GDM1 (cell line): ENCODE measurements at places on chromosomes 7 and 10.

DNA sequence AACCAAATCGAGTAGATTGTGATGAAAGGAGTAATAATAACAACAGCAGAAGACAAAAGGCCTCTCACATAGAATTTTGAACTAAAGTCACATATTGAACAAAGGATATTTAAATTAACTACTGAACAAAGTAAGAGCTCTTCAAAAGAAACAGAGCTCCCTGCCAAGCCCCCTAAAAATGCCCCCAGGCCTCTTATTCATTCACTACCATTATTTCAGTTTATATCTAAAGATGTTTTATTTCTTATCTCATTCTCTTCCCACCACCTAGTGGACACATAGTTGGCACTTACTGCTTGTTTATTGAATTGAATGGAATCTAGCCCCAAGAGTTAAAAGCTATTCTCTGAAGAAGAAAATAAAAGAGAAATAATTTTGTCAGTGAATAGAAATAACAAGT lies 37.4 kb downstream of the VCL start:
- DNase-seq = no peak

DNA sequence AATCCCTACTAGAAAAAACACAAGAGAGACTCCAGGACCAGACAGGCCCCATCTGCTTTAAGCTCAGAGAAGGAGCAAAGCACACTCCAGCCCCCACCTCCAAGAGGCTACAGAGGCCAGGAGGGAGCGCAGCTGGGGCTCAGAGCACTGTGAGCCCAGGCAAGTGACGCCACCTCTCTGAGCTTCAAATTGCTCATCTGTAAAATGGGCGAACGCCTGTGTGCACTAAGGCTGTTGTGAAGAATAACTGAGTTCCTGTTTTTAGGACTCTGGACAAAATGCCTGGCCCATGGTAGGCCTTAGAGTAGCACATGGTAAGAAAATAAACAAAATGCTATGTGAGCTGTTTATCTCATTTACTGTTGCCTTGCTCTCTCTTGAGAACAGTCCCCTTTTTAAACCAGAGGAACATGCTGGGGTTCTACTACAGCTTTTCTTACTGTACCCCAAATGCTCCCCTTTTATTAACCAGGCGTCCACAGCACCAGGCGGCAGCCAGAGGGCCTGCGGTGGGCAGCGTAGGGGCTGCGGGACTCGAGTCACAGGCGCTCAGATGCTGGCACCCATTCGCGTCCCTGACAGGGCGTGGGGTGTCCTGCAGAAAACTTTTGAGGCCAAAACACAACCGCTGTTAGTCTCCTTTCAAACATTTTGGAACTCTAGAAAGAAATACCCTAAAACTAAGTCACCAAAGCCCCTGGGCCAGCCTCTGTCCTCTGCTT lies 103.8 kb downstream of the TAX1BP1 start:
- DNase-seq = no peak

DNA sequence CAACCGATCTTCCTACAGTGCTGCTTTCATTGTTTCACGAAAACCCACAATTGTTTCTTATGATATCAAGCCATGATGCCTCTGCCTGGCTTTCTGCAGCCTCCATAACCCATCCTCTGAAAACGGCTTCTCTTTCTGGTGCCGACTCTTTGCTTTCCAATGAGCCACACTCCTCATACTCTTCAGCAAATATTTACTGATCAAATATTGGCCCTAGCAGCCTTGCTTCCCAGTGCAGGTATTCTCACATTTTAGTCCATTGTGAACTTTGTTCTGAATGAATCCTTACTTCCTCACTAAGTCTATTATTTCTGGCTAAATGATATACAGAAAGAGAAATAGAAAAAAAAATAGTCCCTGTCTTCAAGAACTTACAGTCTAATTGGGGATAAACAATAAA lies 35.5 kb downstream of the LAMB1 start:
- DNase-seq = no peak

DNA sequence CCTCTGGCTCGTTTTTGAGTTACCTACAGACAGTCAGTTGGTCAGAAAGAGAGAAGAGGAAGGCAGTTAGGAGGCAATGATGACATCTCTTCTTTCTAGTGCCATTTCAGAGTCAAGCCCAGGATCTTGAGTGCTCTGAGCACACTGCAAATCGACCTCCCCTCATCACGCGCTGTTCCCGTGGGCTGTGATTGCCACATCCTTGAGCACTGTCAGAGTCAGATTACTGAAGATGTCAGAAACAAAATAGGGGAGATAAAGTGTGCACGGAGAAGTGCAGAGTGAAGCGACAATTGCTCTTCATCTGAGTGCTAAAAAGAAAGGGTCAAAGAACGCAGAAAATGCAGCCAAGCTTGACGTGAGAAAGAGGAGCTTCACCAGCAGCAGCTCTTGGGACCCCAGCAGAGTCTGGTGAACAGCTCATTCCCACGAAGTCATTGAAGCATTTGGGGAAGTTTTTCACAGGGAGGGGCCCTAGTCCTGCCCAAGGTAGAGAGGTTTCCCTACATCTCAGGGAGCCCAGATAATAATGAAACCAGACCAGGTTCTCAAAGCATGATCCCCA lies 661.7 kb upstream of the AUTS2 start:
- no peak for DNase-seq

GRCh38 chr10:13743101-13743693 lies 156.4 kb downstream of the PRPF18 start:
- DNase-seq = peak; percentile 12

DNA sequence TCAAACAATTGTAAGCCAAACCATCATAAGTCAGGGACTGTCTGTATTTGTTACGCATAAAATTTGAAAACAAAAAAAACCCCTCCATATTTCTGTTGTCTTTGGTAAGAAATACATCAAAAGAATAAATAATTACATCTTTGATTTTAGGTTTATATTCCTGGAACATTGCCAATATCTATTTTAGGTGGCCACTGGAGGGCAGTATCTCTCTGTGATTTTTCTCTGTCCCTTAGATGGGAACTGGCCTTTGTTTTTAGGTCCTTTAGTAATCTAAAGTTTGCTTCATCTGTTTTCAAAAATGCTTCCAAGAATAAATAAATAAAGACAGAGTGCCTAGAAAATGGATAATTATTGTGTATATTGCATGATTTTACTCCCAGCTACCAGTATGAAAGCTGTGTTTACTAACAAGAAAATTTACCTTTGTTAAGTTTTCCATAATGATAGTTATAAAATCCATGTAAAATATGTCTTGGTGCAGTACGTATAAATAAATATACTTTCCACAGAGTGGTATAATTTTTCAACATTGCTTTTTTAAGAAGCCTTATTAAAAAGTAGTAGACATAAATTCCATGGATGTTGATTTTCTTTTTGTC lies 64.2 kb downstream of the PHYHIPL start:
- no peak for DNase-seq

DNA sequence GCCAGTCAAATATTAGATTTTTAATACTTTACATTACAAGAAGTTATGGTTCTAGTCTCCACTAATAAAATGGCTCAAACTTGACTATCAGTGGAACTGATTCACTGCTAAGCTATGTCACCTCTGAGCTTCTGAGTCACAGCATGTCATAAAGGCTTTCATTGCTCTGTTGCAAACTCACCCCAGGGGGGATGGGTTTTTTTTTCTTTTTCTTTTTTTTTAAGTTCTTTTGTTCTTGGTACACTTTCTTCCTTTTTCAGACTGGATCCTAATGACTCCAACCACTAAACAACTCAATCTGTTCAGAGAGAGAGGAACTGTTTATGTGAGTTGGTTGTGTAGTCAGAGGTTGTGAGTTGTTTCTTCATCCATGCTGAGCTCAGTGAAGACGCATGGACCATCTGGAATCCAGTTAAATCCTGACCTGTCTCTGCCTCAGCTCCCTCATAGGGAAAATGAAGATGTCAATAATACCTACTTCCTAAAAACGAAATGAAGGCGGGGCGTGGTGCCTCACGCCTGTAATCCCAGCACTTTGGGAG lies 11.0 kb downstream of the MYOF start:
- no peak for DNase-seq

DNA sequence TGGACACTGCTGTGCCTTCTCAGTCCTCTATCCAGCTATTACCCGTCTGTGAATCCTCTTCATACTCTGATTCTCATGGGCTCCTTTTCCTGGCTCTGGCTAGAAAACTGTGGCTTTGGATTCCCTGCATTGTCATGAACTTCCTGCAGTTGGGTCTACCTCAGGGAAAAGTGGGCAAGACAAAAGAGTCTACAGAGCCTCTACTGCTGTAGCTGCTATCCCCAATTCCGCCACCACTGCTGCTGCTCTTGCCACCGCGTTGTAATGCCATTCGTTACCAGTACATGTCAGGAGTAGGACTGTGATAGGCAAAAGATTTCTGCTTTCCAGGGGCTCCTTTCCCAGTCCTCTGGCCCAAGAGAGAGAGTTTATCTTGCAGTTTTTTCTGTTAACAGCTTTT lies 23.9 kb upstream of the PPP1R17 start:
- no peak for DNase-seq

DNA sequence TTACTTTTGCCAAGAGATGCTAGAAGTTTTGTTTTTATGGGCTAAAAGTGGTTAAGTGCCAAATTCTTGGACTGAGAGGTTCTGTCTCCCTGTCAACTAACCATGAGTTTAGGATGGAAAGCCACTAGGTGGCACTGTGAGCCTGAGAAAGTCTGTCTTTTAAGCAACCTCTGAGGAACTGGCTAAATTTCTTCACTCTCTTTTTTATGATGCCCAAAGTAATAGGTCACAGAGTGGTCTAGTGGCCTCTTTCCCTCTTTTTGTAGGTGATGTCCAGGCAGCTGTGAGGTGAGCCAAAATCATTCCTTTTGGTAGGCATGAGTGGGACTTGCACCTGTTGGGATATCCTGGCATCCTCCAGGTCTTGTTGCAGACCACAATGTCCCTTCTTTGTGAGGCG lies 56.8 kb downstream of the SND1 start:
- DNase-seq = peak; percentile 64

DNA sequence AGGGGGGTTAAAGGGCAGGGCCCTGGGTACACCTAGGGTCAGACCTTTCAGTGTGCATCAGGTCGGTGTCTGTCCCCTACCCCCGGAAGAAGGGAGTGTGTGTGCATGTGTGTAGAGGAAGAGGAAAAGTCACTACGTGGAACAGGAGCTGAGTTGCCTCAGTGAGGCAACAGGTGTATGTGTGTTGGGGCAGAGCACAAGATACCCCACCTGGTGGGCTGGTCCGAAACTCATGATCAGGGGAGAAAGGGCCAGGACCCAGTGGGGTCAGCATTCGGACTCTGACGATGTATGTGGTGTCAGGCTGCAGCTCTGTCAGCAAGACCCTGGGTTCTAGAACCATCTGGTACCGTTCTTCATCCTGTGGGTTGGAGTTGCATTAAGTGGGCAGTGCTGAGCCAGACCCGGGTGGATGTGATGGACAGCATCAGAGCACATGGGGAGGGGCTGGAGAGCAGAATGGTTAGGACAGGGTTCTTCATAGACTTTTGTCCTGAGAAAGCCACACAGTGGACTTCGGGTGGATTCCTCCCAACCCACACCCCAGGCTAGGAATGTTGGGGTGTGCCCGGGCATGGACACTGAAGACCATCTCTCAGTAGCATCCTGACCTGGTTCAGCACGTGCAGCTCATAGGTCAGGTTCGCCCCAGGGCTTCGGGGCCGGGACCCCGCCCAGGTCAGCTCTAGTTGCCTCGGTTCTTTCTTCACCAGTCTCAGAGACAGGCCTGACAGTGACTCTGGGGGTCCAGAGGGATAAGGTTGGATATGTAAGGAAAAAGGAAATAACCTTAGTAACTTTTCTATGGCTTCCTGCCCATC lies 10.7 kb downstream of the EPHA1 start:
- DNase-seq = no peak

DNA sequence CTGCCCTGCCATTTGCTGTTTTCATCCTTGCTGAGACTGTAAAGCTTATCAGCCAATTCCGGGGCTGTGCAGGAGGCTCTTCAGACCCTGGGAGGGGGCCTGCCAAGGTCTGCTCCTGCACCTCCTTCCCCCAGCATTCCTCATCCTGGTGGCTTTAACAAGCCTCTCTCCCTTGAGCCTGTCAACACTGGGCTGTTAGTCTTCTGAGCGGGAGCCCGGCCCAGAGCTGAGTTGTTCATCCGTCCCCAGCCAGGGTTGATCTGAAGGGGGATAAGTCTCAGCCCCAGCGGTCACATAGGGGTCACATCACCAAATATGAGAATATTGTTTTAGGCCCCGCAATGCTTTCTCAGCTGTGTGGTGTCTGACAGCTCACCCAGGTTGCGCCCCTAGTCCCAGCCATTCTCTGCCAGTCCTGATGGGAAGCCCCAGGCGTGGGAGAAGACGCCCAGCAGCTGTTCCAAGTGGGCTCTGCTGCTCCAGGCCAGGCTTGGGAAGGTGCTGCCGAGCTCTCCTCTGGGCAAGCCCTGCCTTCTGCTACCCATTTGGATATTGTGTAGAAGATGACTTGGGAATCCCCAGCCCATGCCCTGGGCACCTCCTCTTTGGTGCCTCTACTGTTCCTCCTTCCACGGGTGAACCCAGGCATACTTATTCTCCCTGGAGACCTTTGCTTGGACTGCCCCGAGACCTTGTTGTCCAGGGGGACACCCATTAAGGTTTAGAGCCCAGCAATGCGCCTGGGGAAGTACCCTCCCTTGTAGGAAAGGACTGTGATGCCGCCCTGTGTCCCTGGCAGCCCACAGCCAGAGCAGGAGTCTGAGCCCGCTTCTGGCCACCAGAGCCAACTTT lies 23.5 kb upstream of the TRIM8 start:
- no peak for DNase-seq

DNA sequence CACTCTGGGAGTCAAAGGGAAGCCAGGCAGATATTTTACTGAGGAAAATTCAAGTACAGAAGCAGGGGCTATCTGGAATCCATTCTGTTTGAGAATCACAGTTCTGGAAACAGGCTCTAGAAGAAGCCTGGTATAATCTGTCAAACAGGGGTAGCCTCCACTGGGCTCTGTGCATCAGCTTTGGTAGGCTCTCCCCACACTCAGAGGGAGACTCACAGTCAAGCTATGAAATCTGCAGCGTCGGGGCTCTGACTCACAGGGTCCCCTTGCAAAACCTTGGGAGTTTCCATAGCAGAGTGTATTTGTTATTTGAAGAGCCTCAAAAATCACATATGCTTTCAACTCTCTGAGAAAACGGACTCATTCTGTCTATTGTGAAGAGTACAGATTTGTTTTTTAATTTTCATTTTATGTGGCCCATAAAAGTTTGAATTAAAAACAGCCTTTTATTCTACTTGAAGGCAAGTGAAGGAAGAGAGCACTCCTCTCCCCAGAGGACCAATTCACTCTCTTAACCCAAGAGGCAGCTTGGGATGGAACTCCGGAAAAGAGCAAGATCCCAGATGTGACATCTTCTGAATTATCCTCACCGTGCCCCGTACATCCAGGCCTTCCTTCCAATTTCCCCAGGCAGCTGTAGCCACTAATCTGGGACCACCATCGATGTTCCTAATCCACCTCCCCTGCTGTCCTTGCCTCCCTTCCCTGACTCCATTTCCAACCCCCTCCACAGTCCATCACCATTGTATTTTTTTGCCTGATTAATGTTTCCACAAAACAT lies 590.9 kb upstream of the MGMT start:
- DNase-seq = no peak

GRCh38 chr7:65216469-65216868 lies 157.2 kb upstream of the ZNF92 start:
- DNase-seq = no peak

DNA sequence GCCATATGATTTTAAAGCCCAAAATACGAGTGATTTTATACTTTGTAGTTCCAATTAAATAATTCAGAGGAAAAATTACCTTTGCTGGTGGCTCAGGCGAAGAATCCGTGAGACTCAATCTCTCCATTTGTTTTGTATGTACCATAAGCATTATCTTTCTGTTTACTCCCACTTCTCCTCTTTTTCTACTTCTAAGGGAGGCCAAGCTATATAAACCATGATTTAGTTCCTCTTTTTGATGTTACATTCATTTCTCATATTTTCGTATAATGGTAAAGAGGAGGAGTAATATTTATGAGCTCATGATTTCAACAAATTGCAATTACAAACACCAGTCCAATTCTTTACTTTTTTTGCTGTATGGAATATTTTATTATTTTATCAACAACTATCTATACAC lies 50.6 kb upstream of the TES start:
- no peak for DNase-seq
